ENCODE measurements at places on chromosomes 7 and 10.

- DNase-seq: no peak
Measured at GRCh38 chr10:45377858-45378257, 3.8 kb downstream of the ALOX5 start.

- DNase-seq: no peak
Measured at GRCh38 chr7:151704960-151705635, 171.8 kb downstream of the PRKAG2 start.

DNA sequence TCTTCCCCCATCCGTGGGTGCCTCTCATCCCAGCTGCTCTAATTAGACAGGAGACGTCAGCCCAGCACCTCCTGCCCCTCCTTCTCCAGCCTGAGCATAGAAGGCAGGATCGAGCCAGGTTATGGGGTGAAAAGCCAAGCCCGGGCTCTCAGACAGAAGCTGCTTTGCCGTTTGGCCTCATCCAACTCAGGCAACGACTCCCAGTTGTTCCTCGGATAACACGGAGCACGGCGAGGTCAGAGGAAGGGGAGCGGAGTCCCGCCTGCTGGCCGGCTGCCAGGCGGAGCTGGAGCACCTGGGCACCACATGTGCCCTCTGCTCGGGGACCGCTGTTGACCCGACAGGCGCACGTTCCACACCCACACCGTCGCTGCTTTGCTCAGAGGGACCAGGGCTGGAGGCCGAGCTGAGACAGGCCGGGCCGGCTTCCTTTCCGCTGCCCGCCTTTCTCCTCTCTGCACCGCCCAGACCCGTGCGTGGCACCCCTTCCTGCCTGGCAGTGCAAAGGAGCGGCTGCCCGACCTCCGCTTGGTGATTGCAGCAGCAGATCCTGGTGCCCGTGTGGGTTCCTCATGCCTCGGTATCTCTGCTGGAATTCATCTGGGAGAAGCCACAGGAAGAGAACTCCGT is 21.6 kb upstream of the UNCX start:
- no peak for DNase-seq

DNA sequence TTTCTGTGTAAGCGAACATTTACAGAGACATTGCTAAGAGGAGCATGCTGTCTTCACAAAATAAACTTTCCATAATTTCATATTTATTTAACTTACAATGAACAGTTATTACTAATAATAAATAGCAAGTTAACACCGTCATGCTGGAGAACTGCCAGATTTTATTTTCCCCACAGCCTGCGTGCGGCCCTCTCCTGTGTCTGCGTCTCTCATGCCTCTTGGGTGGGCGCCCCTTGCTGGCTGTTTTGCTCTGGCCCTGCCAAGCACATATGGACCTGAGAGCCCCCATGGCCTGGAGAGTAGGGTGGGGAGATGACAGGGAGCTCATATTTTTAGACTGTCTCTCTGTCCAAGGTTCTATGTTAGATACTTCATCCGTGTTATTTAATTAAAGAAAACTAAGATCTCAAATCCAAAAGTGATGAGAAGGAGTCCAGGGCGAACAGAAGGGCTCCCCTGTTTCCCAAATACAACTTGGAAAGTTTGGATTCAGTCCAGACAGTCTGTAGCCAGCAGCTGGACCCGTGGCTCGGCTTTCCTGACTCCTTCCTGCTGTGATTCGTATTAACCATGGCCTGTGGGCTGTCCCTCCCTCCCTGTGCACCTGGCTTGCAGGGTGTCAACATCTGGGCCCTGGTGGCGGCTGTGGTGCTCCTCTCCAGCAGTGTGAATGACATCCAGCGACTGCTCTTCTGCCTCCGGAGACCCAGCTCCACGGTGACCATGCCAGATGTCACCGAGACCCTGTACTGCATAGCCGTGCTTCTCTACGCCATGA is 20.5 kb downstream of the FBH1 start:
- no peak for DNase-seq

GRCh38 chr7:55339033-55340000 is 25.8 kb upstream of the LANCL2 start:
- no peak for DNase-seq
